ENCODE measurements at places on chromosomes 11 and 22. TPM values are rescaled to one million over a fixed set of nuclear protein-coding genes. Genes with fewer than 3 reads are reported as not detected.

CRYAB gene
- 7,453 TPM for total RNA-seq

TEX54 gene
- not detected for total RNA-seq

CSF2RB gene
- 3.1 TPM for total RNA-seq

GRCh38 chr11:62430425-62430824, 11.6 kb downstream of the SCGB1A1 start:
- no peak for DNase-seq

GRCh38 chr11:67120881-67121710, 2.0 kb downstream of the KDM2A start:
- DNase-seq, result no peak

GRCh38 chr11:7143908-7144307, 55.1 kb downstream of the RBMXL2 start:
- no peak for DNase-seq

GRCh38 chr22:37951305-37951704, 2.1 kb downstream of the C22orf23 start:
- no peak for DNase-seq

GRCh38 chr11:3080104-3080503, 22.9 kb upstream of the CARS1 start:
- no peak for DNase-seq

DNA sequence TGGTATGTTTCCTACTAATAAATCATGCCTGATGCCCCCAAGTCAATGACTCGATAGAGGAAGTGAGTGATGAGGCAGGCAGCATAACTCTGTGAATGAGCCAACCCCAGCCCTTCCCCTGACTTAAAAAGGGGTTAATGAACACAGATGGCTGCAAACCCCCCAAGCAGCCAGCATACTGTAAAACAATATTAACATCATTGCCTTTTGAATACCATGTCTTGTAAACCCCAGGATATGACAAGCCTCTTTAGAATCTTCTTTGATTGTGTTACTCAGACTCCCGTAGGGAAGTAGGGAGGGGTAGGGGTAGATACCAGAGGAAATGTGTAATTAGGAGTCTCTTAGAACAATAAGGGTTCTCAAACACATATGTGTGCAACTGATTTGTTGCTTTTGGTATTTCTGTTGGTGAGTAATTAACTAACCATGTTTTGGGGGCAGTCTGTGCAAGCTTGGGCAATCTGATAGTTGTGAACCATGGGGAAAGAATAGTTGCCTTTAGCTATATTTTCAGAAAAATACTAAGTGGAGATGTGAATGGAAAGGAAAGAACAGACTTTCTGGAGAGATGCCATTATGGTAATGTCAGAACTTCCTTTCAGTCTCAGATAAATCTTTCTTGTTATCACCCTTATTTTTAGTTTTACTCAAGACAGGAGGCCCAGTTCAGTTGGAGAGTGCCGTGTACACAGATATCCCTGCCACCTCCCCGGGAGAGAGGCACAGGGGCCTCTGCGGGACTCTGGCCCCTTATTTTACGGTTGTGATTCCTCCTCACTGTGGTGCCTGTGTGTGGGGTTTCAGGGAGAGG, 701.8 kb downstream of the NTM start:
- no peak for DNase-seq

DNA sequence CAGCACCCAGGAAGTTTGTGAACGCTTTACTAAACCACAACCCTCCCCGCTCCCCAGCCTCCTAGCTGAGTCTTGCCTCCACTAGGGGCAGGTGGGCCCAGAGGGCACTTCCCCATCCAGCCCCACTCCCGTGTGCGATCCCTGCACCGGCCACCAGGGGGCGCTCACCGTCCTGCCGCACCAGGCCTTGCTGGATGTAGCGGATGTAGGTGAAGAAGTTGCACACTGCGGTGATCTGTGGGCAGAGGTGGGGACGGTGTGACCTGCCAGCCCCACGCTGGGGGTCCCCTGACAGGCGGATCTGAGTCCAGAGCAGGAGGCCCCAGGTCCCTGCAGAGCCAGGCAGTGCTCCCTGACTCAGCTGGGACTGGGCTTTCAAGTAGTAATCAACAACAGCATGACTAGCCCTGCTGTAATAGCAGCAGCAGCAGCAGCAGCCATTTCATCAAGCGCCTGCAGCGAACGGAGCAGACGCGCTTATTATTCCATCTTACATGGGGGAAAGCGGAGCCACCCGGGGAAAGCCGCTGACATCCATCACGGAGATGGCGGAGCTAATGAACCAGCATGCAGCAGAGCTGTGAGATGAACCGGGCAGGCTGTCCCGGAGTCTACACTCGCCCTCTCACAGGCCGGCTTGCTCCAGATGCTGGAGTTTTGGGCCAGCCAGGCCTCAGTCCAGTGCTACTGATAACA, 7.9 kb upstream of the FADS3 start:
- DNase-seq, result peak; percentile 93

DNA sequence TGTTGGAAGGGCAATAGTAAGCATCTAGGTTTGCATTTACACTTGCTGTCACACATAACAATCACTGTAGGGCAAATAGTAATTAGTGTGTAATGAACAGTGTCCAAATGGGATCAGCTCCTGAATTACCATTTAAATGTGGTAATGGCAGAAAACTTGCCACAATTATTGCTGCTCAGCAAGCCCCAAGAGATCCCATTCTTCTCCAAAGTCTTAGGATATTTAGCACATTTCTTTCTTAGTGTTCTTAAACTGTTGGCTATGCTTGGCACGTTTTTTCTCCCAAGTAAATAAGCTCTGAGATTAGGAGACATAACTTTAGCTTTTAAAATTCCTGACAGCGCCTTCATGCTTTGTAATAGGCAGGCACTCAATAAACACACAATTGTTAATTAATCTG, 1037.0 kb downstream of the DLG2 start:
- DNase-seq, result no peak

DNA sequence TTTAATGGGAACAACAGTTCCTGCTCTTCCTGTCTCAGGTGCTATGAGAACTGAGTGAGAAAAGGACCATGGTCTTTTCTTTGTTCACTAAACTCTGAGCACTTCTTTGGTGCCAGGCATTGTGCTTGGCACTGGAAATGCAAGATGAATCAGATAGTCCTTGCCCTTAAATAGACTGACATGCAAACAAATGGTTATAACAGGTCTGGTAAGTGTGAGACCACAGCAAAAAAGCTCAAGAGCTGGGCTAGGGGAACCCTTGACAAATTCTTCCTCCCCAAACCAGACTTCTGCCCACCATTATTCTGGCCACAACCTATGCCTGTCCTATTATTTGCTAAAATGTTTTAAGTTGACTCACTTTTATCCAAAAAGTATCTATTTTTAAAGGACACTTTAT, 5.1 kb downstream of the SLC43A3 start:
- DNase-seq, result no peak

- DNase-seq, result peak; percentile 87
Measured at GRCh38 chr22:46578824-46579561, 41.2 kb upstream of the GRAMD4 start.

DNA sequence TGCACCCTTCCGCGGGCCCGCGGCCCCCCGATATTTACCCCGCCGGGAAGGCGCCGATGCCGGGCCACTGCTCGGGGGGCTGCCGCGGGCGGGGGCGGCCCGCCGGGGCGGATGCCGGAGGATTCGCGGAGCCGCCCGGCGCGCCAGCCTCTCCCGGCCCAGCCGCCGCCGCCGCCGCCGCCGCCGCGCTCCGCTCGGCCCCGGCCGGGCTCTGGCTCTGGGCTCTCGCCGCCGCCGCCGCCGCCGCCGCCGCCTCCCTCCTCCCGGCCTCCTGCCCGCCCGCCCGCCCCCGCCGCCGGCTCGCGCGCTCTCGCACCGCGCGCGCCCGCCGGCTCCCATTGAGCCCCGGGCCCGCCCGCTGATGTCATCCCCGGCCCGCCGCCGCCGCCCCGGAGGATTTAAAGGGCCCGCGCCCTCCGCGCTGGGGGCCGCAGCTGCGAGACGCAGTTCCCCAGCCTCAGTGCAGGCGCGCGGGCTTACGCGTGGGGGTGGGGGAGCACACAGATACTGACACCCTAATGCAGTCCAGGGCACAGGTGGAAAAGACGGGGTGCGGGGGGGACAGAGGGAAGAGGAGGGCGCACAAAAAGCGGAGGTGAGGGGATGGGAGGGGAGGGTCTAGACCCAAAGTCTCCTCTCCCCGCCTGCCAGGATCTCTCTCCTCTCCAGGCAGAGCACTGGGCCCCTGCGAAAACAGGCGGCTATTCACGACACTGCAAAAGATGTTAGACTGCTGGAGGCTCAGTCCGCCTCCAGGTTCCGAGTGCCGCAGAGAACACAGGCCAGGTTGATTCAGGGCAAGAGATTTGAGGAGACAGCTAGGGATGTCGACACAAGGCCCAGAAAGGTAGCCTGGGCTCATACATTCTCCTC, at the start of gene CSNK1E:
Gene CSNK1E, minus strand, starts transcription at position 312 of the 873 bp plus-strand sequence. CDS start 3,276 bp downstream, outside the sequence.
- DNase-seq, result peak; percentile 93

DNA sequence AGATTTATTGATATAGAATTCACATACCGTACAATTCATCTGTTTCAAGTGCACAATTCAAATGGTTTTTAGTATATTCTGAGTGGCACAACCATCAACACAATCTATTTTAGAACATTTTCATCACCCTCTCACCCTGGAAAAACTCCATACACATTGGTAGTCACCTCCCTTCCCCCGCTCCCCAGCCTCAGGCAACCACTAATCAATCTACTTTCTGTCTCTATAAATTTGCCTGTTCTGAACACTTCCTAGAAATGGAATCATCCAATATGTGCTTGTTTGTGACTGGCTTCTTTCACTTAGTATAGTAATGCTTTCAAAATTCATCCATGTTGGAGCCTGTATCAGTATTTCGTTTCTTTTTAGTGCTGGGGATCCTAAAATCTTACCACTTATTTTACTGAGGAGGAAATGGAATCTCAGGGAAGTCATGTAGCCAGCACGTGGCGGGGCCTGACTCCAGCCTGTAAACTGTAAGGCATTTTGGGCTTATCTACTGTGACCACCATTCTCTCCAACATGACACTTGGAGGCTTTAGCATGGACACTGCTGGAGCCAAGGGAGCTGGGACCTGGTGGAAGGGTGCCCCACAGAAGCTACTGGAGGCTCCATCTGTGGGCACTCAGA, 905 bp upstream of the UCP3 start:
- no peak for DNase-seq

DNA sequence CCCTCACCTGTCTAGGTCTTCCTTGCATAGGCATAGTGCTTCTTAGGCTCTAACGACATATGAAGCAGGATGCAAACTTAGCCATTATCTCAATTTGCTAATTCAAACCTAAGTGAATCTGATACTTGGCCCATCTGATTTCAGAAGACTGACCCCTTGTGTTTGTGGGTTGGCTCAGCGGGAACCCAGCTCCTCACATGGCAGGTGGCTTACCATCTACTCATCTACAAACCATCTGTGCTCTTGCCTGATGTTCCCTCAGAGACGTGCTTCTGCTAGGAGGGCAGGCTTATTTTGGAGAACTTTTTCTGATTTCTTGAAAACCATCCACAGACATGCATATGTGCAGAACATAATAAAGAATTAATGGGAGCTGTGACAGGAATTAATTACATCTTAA, 15.2 kb downstream of the ELMOD1 start:
- DNase-seq, result no peak

- DNase-seq, result no peak
Measured at GRCh38 chr11:110380836-110381622, 48.7 kb upstream of the FDX1 start.

All from Right ventricle myocardium inferior (tissue), 1 donor.